ENCODE measurements at places on chromosomes 6 and 20.

GRCh38 chr6:52381249-52381648 is 19.3 kb downstream of the PAQR8 start:
- no peak for DNase-seq

GRCh38 chr6:122389704-122390372 is 9.6 kb upstream of the HSF2 start:
- no peak for DNase-seq

DNA sequence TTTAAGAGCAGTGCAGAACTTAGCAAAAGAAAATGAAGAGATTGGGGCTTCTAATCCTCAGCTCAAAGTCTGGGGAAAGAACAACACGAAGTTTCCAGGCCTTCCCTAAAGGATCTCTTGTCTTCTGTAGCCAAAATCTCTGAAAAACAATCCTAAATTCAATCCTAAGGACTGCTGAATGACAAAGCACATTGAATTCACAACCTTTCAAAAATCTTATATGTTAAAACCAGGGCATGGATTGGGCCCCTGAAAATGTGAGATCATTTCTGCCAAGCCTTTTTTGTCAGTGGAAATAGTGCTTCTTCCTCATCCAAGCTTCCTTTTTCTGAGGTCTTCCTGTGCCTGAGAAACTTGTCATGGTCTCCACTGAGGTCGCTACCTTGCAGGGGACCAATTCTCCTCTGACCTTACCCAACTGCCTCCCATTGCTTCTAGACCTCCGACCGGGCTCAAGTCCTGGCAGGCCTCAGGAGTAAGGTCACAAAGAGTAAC is 126.2 kb upstream of the ARID1B start:
- no peak for DNase-seq

DNA sequence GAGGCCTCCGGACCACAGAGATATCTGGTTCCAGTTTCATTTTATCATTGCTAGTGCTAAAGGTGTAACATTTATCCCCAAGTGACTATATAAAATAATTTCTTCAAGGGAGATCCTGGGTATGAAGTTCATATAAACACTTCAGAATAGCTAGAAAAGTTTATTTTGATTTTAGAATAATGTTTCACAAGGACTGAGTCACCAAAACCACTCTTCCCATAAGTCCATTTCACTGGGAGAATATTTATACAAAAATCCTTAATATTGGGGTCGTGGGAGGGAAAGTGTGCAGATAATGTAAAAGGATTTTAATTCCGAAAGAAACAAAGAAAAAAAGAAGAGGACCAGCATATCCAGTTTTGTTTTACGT is 128.1 kb downstream of the ISM1 start:
- no peak for DNase-seq

- DNase-seq = no peak
Measured at GRCh38 chr6:135707426-135707825, 144.1 kb upstream of the PDE7B start.

DNA sequence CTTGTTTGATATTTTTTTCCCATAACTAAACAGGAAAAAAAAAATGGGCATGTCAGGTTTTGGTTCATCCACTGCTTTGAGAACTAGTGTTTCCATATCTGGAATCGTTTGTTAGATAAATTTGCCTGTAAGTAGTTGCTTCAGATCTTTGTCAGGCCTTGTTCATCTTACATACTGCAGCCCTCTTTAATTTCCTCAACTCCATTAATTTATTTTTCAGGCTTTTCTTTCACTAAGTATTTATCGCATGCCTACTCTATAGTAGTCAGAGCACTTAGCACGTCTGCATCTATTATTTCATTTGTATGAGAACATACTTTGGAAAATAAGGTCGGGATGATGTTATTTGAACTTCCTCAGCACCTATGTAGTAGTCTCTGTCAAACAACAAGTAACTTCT is 80.9 kb downstream of the CAP2 start:
- DNase-seq = no peak

DNA sequence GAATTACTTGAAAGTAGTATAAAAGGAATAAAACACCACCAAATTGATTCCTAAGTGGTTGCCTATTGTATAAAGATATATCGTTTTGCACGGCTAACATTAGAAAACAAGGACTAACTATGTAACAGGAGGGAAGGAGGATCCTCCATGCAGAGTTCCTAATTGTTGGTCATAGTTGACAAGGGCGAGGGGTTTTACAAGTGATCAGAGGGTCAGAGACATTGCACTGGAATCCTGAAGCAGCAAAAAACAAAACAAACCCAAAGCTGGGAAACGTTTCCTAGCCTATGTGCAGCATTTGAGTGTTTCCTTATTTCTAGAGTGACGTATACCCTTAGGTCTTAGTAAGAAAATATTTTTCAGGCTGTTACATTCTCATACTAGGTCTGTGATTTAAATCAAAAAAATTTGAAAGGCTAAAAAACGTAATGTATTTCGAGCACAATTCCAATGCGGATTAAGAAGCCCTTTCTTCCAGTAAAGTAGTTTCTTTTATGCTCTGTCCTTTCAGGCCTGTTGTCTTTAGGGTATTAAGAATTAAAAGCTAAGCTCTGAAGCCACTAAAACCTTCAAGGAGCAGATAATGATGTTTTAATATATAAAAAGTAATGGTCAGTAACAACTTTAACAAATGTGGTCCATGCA is 373.8 kb upstream of the MMS22L start:
- DNase-seq = no peak

- DNase-seq = no peak
Measured at GRCh38 chr6:127561660-127562059, 15.3 kb upstream of the C6orf58 start.

GRCh38 chr6:25301362-25301761 is 22.2 kb downstream of the CARMIL1 start:
- DNase-seq = peak; percentile 33

DNA sequence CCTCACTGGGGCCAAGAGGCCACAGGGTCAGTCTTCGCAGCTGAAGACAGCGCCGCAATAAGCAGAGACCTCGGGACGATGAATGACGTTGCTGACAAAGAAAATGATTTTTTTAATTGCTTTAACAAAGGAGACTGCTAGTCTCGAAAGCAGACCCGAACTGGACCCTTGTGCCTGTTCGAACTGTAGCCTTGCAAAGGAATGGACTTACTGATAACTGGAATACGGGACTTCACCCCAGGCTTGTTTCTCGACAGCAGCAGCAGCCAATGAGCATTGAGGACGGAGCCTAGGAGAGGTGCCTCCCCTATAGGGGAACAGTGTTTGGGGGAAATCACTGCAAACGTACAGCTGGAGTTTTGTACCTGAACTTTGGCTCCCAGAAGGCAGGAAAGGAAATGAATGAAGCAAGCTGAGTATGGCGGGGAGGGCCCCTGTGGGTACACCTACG is 1.3 kb upstream of the TAF4 start:
- peak; percentile 19 for DNase-seq

- no peak for DNase-seq
Measured at GRCh38 chr6:21274851-21275250, 318.7 kb upstream of the SOX4 start.

DNA sequence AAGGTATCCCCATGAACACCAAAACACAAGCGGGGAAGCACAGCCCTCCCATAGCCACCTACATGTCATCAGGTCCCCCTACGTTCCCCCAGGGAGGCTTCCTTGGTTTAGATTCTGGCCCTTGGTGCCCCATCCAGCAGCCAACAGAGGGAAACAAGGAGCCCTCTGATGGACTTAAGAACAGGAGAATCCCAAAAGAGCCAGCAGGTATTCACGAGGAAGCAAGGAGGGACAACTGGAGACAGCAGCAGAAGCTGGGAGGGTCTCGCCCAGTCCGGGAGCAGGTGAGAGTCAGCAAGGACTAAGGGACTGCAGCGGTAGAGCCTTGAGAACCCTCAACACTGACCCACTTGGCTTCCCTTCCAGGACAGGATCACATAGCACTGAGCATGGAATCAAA is 58.4 kb upstream of the TOP1 start:
- DNase-seq = no peak

- DNase-seq = no peak
Measured at GRCh38 chr6:52231406-52232127, 12.7 kb downstream of the IL17F start.
